ENCODE measurements at places on chromosomes 5 and 9.

DNA sequence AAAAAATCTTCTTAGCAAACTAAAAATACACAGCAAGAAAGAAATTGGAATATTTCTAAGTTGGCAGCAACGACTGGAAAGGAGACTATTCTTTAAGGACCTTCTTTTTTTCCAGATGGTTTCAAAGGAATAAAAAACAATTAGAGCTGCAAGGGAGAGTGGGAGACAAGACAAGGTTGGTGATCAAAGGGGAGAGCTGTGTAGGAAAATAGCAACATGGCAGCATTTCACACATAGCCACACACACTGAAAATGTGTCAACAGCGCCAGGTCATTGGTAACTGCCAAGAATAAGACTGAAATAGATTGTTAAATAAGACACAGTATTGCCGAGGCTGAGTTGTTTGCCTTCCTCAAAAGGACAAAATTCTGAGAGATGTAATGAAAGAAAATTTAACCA, 88.1 kb upstream of the TLE1 start:
- DNase-seq: no peak

- DNase-seq: no peak
Measured at GRCh38 chr5:137563646-137564397, 64.7 kb upstream of the SPOCK1 start.

GRCh38 chr9:113769412-113769811, 106.7 kb upstream of the ZNF618 start:
- DNase-seq: no peak

- no peak for DNase-seq
Measured at GRCh38 chr9:124783830-124784229, 6.9 kb downstream of the OLFML2A start.

DNA sequence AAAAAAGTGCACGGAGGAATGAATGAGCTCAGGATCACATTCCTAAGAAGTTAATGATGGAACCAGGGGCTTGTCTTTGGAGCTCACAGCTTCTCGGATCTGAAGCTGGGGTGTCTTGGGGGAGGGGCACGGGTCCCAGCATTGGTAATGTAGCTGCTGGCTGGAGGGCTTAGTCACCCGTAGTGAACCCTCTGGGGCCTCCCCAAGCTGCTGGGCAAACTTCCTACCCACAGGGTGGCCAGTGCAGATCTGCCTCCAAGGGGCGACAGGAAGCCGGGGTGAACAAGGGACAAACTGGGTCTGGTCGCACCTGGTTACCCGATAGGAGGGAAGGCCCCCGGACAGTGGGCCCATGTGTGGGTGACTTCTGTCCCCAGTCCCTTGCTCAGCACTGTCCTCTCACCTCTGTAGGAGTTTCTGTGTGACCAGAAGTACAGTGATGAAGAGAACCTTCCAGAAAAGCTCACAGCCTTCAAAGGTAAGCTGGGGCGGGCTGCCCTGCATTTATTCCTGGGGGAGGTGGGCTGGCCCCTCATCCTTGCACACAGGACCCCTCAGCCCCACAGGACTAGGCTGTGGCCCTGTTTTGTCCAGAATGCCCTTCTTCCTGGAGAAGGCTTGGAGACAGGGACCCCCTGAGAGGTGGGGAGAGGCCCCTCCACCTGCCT, 14.1 kb upstream of the NUP214 start:
- DNase-seq: peak; percentile 55

DNA sequence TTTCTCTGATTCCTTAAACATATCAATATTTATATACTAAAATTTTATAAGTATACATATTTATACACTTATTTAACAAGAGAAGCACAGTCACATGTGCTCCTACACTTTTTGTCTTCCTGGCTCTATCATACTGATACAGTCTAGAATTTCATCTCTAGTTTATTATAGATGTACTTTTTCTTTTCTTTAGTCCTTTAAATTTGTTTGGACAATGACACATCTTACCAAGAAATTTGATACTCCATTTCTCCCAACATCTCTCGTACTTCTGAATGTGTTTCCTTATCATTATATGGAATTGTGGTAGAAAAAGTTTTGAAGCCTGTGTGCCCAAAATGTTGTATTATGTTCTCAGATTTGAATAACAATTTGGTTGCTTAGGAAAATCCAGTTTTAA, 104.6 kb downstream of the DMRT2 start:
- DNase-seq: no peak

- DNase-seq: no peak
Measured at GRCh38 chr9:129456549-129457324, 164.2 kb downstream of the C9orf50 start.

DNA sequence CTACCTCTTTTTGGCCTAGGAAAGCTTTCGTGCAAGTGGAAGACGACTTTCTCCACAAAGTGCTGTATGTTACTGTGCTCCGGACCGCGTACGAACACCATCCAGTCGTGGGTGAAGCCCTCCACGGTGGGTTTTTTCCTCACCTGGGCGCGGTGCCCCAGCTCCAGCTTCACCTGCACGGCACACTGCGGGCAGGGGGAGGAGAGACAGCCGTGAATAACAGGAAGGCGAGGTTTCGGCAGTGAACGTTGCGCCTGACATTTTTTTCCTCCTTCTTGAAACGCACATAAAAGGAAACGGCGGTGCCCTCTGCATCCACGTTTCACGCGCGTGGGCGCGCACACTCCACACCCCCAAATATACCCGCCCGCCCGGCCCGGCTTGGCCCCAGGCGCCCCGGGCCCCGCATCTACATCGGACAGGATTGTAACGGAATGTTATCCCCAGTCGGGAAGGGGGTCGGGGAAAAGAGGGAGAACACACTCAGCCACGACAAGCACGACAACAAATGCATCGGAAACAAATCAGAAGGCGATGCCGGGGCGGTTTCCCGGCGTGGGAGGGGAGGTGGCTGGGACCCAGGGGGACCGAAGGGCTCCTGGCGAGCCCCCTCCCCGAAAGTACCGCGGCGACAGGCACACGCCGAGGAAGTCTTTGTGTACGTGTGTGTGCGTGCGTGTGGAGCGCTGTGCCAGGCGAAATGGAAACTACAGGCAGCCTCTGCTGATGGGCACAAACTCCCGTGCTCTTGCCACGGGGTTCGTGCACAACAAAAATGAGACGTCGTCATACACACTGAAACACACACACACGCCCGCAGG, 1.4 kb downstream of the MLLT3 start:
- DNase-seq: peak; percentile 70

- DNase-seq: no peak
Measured at GRCh38 chr9:71858812-71859211, 52.2 kb downstream of the ABHD17B start.

GRCh38 chr5:112973036-112973435, 3.6 kb upstream of the DCP2 start:
- no peak for DNase-seq

GRCh38 chr9:5840788-5841187, 7.9 kb upstream of the ERMP1 start:
- no peak for DNase-seq

GRCh38 chr5:153476767-153477166, 13.7 kb upstream of the GRIA1 start:
- DNase-seq: no peak

DNA sequence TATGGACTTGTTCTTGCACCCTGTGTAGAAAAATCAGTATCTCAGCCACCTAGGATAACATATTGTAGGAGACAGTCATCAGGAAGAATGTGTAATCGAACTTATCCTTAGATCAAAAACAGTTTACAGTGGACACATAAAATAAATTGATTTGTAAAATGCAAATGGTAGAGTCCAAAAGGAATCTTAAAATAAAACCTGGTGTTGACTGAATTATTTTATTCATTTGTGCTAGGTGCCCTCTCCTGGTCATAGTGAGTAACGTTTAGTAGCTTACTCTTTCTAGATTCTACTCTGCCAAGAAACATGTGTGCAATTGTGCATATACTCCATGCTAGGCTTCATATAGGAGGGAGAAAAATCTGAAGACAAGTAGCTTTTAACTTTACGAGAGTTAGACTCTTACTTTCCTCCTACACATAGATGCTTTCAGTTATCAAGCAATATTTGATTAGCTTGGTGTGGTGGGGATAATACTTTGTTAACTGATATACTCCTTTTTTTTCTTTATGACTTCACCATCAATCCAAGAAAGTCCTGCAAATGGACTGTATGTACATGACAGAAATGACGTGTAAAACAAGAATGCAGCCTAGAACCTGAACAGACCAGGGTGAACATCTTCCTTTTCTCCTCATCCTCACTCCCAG, 23.7 kb upstream of the LOX start:
- DNase-seq: no peak

GRCh38 chr5:145858959-145859358, 13.9 kb downstream of the GRXCR2 start:
- DNase-seq: no peak

DNA sequence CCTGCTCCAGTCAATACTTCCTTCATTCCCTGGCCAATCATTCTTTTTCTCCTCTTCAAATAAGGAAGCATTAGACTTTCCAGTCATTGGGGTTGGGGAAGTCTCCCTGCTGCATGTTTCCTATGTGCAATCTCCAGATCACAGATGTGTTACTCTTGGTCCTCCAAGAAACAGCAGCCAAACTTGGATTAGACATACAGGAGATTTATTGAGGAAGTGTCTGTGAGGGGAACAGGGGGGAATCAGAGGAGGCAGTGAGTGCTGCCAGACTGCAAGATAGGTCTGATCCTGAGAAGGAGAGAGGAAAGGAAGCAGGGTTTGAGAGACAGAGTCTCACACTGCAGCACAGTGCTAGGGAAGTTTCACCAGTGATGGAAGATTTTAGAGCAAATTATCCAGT, 40.6 kb upstream of the SLIT3 start:
- no peak for DNase-seq

GRCh38 chr9:79329861-79330260, 241.9 kb upstream of the TLE4 start:
- DNase-seq: no peak

GRCh38 chr5:124554746-124555578, 191.5 kb downstream of the ZNF608 start:
- DNase-seq: no peak

GRCh38 chr9:133468777-133469421, 9.1 kb downstream of the CACFD1 start:
- DNase-seq: no peak

- DNase-seq: no peak
Measured at GRCh38 chr5:92704590-92704989, 876.4 kb downstream of the NR2F1-AS1 start.

- DNase-seq: no peak
Measured at GRCh38 chr5:132831095-132831860, 831 bp upstream of the SHROOM1 start.

GRCh38 chr5:80466669-80467485, 21.0 kb upstream of the FAM151B start:
- DNase-seq: no peak

DNA sequence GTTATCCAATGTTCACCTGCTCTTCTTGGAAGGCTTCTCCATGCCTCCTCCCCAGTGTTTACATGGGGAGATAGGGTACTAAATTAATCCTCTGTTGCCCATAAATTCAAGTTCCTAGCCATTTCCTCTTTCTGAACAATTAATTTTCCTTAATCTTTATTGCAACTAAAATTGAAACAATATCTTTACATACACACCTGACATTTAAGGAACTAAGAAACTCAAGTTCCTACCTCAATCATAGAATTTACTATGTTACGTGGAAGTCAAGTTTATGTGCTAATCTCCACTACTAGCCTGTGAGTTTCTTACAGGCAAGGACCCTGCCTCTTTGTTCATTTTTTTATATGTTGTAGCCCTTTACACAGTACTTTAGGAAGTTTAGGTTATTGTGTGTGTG, 10.1 kb upstream of the ADRB2 start:
- no peak for DNase-seq

DNA sequence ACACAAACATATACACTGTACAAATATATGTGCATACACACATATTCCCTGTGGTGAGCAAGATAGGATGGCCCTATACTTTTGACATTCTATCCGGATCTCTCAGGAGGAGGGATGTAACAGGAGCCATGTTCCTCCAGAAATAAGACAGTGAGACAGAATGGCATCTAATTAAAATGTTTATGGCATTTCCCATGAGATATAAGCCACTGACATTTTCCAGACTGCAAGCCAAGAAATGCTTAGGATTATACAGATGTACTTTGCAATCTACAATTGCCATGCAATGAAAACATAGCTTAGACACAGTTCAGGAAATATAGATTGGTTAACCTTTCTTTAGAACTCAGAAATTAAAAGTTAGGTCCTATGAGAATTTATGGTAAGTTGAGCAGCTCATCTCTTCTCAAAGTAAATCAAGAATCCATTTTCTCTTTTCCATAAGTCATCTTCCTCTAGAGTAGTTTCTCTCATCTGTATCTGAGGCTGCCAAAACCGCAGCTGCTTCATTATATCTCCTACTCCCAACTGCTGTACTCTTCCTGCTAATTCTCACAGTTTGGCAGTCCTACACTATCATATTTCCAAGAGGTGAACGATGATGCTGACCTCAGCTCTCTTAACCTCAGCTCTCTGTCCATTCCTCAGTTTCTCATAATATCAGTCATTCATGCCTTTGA, 1719.1 kb downstream of the MAT2B start:
- no peak for DNase-seq

DNA sequence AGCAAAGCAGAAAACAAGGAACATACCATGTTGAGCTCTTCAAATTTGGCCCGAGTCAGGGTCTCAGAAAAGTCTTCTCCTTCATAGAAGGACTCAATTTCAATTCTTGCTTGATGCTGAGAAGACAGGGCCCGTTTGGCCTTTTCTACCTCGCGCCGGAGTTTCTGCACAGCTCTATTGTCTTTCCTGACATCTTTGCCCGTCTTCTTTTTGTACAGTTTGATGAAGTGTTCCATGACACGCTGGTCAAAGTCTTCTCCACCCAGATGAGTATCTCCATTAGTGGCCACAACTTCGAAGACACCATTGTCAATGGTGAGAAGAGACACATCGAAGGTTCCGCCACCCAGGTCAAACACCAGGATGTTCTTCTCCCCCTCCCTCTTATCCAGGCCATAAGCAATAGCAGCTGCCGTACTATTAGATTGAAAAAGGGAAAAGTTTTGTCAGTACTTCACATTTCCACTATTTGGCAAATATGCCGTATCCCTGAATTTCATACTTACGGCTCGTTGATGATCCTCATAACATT, 2.2 kb downstream of the HSPA5 start:
- DNase-seq: no peak

GRCh38 chr5:171701100-171701541, 84.5 kb upstream of the SMIM23 start:
- DNase-seq: no peak

- no peak for DNase-seq
Measured at GRCh38 chr9:122055701-122056100, 37.4 kb downstream of the TTLL11 start.

- no peak for DNase-seq
Measured at GRCh38 chr5:100731768-100732167, 171.3 kb downstream of the ST8SIA4 start.

All from tibial artery (tissue), 4 donors.